ENCODE measurements at places on chromosomes 6 and 20.

- DNase-seq: no peak
Observed at GRCh38 chr6:149890629-149891045, 7.3 kb downstream of the RAET1E start.

DNA sequence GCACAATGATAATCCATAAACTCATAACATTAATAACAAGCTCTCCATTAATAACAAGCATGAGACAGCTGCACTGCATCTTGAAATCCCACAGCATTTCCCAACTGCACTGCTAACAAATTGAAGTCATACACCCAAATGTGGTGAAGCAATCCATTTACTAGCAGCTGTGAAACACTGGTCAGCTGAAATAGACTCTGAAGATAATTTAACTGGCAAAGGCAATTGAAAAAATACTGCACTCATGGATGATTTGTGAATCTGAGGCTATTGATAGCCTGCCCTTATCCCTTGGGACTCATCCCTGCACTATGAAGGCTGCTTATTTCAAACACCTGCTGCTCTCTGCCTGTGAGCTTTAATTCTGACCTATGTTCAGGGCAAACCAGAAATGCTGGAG, 49.1 kb upstream of the PLCB1 start:
- DNase-seq: no peak

- no peak for DNase-seq
Observed at GRCh38 chr20:50844430-50845100, 49.7 kb downstream of the BCAS4 start.

DNA sequence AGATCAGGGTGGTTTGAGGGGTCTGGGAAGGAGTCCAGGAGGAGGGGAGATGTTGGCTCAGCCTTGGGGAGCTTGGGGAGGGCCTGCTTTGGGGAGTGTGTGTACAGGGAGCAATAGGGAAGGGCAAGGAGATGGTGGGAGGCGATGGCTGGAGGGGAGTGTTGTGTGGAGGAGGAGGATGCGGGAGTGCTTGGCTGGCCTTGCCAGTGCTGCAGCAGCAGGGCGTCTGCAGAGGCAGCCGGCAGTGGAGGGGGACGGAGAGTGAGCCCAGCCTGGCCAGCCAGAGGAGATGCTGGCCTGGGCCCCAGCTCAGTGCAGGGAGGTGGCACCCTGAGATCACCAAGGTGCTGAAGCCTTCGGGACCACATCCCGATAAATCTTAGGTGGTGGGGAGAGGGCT, 3.9 kb downstream of the IP6K3 start:
- DNase-seq: no peak

- DNase-seq: peak; percentile 27
Observed at GRCh38 chr6:159941286-159942113, 27.4 kb upstream of the IGF2R start.

- DNase-seq: peak; percentile 48
Observed at GRCh38 chr6:110560239-110561007, 84.0 kb upstream of the SLC22A16 start.

DNA sequence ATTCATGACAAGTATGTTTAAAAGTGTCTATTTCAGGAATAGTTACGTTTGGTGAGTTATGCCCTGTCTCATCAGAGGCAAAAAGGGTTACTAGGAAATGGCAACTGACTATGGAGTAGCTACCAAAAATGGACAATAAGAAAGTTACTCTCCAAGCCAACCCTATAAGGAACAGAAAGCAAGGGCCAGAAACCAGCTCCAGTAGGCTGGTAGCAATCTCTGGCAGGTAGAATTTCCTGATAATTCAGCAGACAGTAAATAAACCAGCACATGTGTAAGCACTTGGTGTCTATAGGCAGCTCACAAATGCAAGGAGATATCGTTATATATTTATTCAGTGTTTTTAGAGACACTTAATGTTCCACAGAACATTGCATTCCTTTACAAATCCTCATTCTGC, 20.3 kb downstream of the SOX4 start:
- DNase-seq: no peak

DNA sequence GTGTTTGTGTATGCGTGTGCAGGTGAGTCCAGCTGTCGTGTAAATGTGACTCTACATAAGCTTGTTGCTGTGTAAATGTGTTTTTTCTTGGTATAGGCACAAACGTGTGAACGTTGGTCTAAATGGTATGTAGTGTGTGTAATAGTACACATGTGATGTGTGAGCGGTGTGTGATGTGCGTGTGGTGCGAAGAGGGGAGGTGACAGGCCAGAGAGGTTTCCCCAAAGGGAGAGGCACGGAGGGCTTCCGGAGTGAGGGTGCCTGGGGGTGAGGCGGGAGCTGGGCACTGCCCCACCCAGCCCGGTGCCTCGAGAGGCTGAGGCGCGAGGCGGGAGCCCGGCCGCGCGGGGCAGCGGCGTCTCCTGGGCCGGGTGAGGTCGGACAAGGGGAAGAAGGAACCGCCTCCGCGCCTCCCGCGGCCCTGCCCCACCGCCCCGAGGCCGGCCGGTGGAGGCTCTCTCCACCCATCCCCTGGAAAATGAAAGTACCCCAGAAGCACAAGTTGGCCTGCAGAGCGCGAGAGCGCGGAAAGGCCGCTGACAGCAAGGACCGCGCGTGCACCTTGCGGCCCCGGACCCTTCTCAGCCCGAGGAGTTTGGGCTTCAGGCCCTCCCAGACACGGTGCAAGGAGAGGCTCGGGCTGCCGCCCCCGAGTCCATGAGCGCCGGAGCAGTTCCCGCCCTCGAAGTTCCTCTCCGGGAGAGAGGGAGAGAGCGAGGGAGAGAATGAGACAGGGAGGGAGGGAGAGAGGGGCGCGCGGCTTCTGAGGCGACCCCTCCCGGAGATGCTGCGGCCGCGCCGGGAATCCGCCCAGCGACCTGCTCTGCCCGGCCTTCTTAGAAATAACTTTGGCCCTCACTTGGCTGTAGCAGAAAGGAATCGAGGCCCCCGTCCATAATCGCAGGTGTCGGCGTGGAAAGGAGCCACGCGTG, 43.2 kb upstream of the OSTM1 start:
- no peak for DNase-seq

GRCh38 chr6:161393839-161394364, 120.0 kb upstream of the AGPAT4 start:
- DNase-seq: peak; percentile 91

DNA sequence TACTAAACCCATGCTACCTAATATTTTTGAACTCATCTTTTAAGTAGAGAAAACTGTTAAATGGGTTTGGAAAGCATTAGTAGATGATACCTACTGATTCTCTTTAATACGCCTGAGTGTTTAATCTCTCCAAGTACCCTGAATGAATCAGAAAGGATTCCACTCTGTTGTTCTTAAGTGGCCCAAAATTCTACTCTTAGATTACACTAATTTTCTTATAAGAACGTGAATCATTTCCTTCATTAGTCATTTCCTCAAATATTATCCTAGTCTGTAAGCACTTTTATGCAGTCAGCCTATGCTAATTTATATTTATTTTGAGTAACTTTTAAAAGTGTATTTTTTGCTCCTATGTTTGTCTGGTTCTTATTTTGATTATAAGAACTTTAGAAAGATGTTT, 380.0 kb downstream of the BTBD9 start:
- DNase-seq: no peak

- DNase-seq: no peak
Observed at GRCh38 chr20:19992996-19993908, 23.9 kb upstream of the NAA20 start.

GRCh38 chr6:73565767-73566485, 45.1 kb upstream of the EEF1A1 start:
- DNase-seq: no peak

DNA sequence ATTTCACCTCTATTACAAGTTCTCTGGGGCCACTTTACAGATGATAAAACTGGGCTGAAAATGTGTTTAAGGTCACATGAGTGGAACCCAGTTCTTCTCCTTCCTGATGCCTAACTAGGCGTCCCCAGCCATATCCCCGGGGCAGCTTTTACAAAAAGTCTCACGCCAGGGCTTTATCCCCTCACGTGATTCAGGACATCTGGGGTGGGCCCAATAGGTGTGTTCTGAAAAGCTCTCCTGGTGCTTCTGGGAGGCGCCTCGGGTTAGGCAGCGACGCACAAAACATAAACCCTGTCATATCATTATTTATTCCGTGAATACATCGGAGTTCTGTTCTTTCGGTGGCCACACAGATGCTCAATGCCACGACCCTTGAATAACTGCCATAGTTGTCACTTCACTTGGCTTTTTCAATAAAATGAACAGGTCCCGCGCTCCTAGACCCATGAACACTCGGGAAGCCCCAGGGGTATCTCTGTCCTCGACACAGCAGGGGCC, 32.1 kb downstream of the SF3B5 start:
- DNase-seq: no peak

GRCh38 chr20:10209091-10209490, 9.5 kb upstream of the SNAP25 start:
- DNase-seq: no peak

- DNase-seq: no peak
Observed at GRCh38 chr6:167113935-167114910, 8.7 kb upstream of the CCR6 start.

DNA sequence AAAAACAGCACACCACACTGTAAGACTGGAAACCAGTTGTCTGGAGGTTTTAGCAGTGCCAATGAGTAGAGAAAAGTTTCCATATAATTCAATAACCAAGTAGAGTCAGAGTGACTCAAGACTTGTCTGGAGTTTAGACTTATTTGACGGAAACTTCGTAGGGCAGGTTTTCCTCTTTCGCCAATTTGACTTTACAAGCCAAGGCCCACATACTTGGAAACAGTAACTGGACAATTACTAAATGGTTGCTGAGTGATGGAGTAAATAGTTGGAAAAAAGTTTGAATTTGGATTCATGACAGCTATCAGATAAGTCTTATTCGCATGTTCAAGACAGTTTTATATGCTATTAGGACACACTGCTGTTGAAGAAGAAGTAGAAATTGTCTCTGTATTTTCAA, 48.1 kb upstream of the CTAGE9 start:
- no peak for DNase-seq

GRCh38 chr6:4805553-4806336, 29.5 kb downstream of the CDYL start:
- peak; percentile 55 for DNase-seq

- no peak for DNase-seq
Observed at GRCh38 chr6:41470331-41471063, 75.7 kb upstream of the FOXP4 start.

GRCh38 chr6:121157906-121158305, 176.4 kb downstream of the TBC1D32 start:
- DNase-seq: no peak

- DNase-seq: peak; percentile 80
Observed at GRCh38 chr6:109304284-109305015, 77.8 kb downstream of the CD164 start.

DNA sequence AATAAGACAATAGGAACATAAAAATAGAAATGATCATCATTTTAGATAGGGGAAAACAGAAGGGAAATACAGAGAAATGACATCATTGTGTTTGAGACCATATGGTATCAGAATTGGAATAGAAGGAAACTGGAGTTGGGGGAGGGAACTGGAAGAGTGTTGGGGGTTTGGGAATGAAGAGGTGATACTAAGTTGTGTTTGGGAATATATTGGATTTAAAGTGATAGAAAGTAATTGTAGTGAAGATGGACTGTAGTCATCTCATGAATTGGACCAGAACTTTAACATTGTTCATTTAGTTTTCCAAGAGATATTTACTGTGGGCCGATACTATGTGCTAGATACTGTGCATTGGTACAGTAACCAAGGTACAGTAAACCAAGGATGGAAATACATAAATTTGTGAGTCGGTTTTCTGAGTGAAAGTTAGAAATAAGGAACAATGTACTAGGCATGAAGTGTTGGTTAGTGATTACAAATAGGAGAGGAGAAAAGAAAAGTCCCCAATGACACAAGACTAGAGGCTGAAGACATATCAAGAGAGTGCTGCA, 32.3 kb downstream of the KCNQ5 start:
- DNase-seq: no peak

- DNase-seq: no peak
Observed at GRCh38 chr20:22672191-22672590, 87.8 kb upstream of the FOXA2 start.

DNA sequence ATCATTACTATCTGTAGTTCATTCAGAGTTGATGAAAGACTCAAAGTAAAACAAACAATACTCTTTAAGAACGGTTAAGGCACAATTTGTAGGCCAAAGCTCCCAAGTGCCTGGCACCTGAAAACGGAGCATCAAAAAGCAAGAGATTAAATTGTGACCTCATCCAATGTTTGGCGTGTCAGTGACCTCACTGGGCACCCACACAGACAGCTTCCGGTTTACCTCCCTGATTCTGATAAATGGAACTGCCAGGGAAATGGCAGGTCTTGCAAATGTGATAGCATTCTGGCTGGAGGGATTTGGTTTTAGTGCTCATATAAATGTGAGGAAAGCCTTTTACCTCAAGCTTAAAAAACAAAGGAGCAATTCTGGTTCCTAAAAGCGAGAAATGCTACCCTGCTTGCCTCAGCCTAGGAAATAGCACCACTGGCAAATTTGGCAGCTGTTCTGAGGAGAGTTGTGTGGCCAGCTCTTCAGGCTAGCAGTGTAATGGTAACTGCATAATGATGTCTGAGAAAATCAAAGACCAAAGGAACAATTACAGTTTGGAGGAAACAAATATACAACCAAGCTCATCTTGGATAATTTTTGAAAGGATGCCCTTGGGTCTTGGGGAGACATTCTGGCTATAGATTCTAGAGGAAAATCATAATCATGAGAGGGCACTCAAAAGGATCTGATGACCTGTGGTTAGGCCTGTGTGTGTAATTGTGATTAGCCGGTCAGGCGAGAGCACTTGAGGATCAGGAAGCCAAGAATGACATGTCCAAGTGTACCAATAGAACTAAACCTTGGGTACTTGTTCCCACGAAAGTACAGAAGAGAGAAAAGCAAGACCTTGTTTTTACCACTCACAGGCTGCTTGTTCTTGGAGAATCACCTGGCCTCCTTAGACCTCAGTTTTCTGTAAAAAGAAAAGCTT, 174.3 kb downstream of the TFAP2B start:
- no peak for DNase-seq

- DNase-seq: no peak
Observed at GRCh38 chr20:43530321-43531090, 23.0 kb downstream of the L3MBTL1 start.

DNA sequence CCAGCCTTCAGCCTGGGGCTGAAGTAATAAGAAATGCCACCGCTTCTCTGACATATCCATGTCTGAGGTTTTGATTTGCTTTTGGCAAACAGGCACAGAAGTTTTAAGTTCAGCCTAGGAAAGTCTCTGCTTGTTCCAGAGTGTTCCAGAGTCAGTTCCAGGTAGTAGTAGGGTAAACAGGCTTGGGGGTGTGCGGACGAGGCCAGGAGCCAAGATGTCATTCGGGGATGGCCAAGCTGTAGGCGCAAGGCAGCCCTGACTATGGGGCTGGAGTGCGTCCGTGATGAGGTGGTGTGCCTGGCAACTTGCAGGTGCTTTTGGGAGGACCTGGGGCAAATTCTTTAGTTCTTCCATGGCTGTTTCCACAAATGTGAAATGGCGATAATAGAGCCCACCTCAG, 60.3 kb downstream of the IRF4 start:
- DNase-seq: no peak

Data from Kasumi-1 (cell line).